ENCODE measurements at places on chromosomes 16 and 17.

- DNase-seq: no peak
Observed at GRCh38 chr17:70678889-70679288, 509.6 kb downstream of the KCNJ2 start.

DNA sequence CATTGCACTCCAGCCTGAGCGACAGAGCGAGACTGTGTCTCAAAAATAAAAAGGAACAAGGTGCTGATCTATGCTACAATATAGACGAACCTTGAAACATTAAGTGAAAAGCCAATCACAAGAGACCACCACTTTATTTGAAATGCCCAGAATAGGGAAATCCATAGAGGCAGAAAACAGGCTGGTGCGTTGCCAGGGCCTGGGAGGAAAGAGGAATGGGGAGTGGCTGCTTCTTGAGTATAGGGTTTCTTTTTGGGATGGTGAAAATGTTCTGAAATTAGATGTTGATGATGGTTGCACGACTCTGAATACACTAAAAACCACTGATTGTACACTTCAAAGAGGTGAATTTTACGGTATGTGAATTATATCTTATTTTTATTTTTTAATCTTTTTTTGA is 20.3 kb upstream of the GLIS2 start:
- no peak for DNase-seq

GRCh38 chr16:56732832-56733231 is 2.9 kb downstream of the NUP93 start:
- no peak for DNase-seq

GRCh38 chr16:4609200-4610010 is 5.3 kb downstream of the UBALD1 start:
- no peak for DNase-seq

GRCh38 chr17:47203984-47204721 is 5.0 kb upstream of the MYL4 start:
- DNase-seq: peak; percentile 67

- no peak for DNase-seq
Observed at GRCh38 chr17:8480011-8480976, 44.6 kb downstream of the NDEL1 start.

DNA sequence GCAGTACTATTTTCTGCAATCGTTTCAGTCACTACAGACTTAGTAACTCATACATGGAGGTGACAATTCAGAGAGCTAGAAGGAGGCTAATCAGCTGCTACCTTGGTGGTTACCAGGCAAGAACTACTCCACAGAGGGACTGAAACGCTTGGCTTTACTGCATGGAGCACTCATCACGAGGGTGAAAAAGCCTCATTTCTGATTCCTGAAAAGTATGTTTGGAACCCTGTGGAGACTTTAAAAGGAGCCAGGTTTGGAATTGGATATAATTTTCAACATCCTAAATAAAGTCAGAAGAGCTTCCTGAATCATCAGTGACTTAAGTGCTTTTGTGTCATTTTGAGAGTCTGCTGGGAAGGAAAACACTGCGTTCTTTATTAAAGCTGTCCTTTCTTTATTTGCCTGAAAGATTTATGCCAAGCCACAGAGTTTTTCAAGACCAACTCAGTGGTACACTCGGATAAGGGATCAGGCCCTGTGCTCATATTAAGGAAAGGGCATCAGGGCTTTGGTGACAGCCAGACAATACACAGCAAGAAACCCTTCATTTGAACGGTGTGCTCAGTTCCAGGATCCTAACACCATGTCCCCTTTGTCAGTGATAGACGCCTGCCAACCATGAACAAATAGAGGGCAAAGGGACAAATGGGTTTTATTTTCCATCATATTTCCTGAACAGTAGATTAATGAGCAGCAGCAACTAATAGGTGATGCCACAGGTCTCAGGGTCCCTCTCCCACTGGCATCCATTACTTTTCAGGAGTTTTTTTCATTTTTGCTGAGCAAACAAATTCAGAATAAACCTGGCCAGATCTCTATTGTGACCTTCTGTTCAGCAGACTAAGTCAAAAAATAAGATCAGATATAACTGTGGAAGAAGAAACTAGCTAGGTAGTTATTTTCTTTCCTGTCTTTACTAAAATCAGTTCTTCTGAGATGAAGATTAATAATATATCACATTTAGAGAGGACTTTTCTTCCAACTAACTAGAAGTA is 80.5 kb upstream of the CLEC18B start:
- DNase-seq: no peak

- no peak for DNase-seq
Observed at GRCh38 chr17:72624652-72625051, 467.8 kb downstream of the SLC39A11 start.

DNA sequence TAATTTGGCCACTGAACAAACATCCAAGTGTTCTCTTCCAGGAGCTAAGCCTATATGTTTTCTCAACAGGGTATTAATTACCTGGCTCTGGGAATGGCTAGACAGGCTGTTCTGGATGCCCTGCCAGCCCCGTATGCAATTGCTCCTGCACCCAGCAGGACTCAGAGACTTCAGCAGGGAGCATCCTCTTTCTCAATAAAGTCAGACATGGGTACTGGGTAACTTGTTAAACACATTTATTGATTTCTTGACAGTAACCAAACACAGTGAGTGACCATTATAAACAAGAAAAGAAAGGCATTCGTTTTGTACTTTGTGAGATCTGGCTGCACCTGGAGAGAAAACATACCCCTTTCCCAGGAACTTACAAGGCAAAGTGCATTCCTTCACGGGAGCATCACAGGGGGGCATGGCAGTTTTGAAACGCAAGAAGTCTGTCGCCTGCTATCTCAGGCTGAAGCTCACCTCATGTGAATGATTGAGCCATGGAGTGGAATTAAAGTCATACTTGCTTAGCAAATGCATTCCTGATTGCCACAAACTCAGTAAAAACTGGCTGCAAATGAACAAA is 369.8 kb downstream of the UTP18 start:
- DNase-seq: no peak

- DNase-seq: no peak
Observed at GRCh38 chr16:84449156-84450140, 55.0 kb downstream of the MEAK7 start.

GRCh38 chr16:70694088-70694867 is 8.4 kb upstream of the MTSS2 start:
- DNase-seq: no peak

GRCh38 chr16:29007730-29008593 is 23.1 kb downstream of the LAT start:
- DNase-seq: peak; percentile 80

DNA sequence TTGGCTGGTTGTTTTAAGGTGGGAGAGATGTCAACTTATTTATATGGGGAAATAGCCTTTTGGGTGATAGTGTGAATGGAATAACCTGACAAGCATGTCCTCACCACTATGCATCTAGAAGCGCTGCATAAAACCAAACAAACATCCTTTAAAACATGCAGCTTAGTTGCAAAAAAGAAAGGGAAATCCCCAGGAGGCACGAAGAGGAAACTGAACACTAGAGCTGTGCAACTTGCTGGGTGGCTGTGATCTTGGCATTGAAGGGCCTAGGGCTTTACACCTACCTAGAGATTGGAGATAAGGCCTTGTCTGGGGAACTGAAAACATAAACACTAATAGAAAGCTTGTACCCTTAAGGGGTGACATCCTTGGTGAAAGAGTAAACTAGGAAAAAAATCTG is 7.3 kb downstream of the C16orf54 start:
- DNase-seq: no peak

- DNase-seq: no peak
Observed at GRCh38 chr17:29388937-29389336, 1.2 kb upstream of the TAOK1 start.

GRCh38 chr16:70163596-70163995 is 10.0 kb upstream of the CLEC18C start:
- no peak for DNase-seq

DNA sequence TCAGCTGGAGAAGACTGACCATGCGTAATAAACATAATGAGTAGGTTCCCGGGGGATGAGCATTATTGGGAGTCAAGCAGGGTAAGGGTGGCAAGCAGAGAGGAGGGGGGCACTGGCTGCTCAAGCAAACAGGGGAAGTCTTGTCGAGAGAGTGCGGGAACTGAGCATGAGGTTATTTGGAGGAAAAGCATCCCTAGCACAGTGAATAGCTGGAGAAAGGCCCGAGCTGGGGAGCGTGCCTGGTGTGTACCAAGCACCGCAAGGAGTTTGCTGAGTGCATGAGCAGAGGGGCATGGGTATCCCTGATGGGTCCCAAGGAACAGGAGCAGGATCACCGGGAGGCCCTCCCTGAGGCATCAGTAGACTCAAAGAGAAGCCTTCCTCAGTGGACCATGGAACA is 17.2 kb downstream of the CYTH1 start:
- DNase-seq: no peak

- DNase-seq: no peak
Observed at GRCh38 chr17:10046786-10047785, 142.0 kb upstream of the RCVRN start.

- DNase-seq: no peak
Observed at GRCh38 chr17:82214012-82214628, 1.5 kb upstream of the CCDC57 start.

All from activated CD8-positive, alpha-beta memory T cell treated with anti-CD3 and anti-CD28 coated beads, Interleukin-2, amount 50 U/mL, for 48 hours (primary cell).